ENCODE measurements at places on chromosomes 2 and 18.

- DNase-seq = no peak
Measured at GRCh38 chr2:140242889-140243288, 1462.7 kb upstream of the NXPH2 start.

GRCh38 chr2:176251928-176252327 is 17.3 kb upstream of the MTX2 start:
- DNase-seq = no peak

DNA sequence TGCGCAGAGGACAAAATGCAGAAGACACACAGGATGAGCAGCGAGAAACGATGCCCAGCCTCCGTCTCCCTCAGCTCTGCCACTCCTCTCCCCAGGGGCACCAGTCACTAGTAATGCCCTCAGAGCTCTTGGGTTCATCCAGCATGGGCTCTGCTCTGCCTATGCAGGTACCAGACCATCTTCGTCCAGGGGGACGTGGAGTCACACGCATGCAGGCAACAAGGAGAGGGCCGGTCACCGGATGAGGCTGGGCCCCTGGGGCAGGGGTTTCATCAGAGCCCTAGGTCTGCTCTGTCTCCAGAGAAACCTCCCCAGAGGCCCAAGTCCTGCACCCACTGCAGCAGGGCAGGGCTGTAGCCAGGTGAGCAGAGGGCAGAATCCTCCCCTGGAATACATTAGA is 23.9 kb downstream of the RAB31 start:
- DNase-seq = no peak

- no peak for DNase-seq
Measured at GRCh38 chr2:95272299-95272751, 1.9 kb upstream of the PROM2 start.

DNA sequence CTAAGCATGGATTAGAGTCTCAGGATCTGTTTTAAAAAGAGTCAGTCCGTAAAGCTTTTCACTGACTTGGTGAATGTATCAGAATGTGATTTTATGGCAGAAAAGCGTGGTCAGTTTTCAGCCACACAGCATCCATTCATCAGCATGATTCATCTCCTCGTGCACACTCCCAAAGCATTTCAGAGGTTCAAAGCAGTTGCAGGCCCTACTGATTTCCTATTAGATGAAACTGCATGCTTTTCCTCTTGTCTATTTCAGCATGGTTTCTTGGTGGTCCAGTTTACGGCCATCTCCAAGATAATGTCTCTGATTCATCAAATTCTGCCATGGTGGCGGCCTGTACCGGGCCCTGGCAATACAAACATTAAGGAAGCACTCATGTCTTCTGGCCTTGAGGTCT is 4.8 kb upstream of the PARD6G start:
- no peak for DNase-seq

DNA sequence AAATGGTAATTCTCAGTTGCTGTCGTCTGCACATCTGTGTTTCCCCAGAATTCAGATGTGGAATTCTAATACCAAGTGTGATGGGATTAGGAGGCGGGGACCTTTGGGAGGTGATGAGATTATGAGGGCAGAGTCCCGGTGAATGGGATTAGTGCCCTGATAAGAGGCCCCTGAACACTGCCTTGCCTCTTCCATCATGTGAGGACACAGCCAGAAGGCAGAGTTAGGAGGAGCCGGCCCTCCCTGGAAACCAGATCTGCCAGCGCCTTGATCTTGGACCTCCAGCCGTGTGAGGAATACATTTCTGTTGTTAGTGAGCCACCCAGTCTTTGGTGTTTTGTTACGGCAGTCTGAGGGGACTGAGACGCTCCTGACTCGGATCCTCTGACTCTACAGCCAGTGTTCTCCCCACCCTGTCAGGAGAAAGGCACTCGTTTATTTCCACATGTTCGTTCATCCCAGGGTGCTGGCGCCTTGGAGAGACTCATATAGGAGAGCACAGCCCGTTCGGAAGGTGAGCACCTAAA is 395.0 kb downstream of the ZNF516 start:
- DNase-seq = no peak

All from activated CD4-positive, alpha-beta T cell treated with anti-CD3 and anti-CD28 coated beads, Interleukin-2, amount 50 U/mL, for 24 hours (primary cell).